ENCODE measurements at places on chromosomes 6 and 20.

- no peak for DNase-seq
Measured at GRCh38 chr6:143742070-143742954, 64.5 kb downstream of the PHACTR2 start.

- no peak for DNase-seq
Measured at GRCh38 chr6:133895573-133896343, 6.8 kb downstream of the TCF21 start.

- no peak for DNase-seq
Measured at GRCh38 chr6:129353067-129353466, 356.9 kb downstream of the ARHGAP18 start.

DNA sequence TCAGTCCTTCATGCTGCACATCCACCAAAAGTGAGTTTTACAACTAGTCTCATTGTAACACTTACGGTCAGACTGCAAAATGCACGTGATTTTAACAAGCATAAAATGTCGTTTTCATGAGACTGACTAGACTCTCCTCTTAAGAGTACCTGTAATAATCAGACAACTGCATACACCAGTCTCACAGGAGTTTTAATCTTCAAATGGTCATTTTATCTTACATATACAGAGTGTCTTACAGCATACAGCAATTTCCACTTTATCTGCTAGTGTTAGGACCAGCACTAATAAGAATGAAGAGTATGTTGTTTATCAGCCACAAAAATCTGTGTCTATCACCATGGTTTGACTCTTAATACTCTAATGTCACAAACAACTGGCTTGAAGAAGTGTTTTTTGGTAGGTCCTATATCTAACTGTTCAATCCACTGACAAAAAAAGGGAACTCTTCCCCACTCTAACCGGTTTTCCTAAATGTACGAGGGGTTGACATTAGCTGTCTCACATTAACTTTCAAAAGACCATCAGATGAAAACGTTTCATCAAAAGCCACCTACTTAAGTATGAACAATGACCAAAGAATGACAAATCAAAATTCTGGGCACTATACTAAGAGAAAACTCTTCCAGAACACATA is 1.5 kb upstream of the ASF1A start:
- DNase-seq: no peak

DNA sequence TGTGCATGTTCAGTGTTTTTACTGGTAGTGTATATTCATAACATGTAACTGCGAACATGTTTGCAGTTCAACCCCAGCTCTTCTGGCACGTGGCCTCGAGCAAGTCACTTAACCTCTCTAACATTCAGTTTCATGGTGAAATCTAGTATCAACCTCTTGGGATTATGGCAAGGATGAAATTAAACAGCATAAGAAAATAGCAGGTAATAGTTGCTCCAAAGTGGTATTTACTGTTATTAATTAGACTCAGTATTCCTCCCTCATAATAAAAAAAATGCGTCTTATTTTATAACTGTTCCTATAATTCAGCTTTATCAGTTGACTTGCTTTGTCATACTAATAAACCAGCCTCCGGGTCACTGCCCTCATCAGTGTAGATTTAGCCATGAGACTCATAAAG is 15.0 kb downstream of the FAM184A start:
- DNase-seq: no peak

- no peak for DNase-seq
Measured at GRCh38 chr6:41658636-41659035, 20.4 kb downstream of the MDFI start.

GRCh38 chr6:34616227-34616585 is 60.1 kb upstream of the SPDEF start:
- no peak for DNase-seq

GRCh38 chr6:68134796-68135195 is 500.3 kb upstream of the ADGRB3 start:
- DNase-seq: no peak

DNA sequence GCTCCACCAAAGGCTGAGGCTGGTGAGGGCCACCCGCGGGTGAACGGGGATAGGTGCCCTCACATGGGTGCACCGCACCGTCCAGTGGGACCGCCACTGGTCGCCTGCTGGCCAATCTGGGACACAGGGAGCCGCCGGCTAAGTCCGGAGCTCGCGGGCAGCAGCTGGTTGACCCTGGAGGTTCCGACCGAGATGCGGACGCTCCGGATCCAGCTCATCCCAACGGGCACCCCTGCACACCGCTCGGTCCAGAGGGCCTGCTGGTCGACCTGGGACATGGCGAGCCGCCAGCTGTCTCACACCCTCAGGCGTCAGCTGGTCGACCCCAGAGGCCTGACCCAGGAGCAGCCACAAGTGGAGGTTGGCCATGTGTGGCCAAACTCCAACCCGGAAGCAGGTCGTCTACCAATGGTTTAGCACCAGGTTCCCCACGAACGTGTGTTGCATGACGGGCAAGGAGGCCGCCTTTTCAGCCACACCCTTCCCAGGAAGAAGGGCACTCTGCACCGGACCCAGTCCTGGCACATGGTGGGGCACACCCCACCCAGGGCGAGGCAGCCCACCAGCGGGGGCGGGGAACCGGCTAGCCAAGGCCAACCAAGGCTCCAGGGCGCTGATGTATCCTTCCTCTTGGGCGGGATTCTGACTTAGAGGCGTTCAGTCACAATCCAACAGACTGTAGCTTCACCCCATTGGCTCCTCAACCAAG is 746.0 kb upstream of the DEFB115 start:
- DNase-seq: no peak

DNA sequence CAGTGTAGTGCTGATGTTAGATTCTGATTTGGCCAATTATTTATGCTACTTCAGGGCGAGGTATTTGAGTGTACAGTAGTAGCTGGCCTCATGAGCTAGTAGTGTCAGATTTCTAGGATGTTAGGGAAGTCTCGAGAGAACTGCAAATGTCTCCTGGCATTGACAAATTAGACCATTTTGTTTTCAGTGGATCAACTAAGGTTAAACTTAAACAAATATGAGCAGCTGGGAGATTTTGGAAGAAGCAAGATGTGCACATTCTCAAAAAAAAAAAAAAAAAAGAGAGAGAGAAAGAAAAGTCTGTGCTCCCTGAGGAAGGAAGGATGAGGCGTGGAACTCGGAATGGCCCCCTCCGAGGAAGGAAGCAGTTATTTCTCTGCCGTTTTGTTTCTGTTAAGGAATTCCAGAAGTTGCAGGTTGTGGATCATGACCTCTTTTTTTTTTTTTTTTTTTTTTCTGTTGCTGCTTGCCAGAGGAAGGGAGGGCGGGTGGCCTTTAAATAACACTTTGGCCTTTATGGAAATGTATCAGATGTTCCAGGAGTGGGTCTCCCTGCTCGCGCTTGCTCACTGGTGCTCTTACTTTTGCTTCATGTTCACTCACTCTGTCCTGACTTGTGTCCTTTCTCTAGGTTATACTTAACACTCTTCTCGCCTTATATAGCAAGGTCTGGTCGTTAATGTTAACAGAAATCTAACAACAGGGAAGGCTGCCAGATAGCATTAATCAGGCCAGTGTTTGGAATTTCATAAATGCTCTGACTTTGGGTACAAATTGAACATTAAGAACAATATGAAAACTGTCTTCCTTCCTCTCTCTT is 124.4 kb downstream of the TCP11 start:
- no peak for DNase-seq

DNA sequence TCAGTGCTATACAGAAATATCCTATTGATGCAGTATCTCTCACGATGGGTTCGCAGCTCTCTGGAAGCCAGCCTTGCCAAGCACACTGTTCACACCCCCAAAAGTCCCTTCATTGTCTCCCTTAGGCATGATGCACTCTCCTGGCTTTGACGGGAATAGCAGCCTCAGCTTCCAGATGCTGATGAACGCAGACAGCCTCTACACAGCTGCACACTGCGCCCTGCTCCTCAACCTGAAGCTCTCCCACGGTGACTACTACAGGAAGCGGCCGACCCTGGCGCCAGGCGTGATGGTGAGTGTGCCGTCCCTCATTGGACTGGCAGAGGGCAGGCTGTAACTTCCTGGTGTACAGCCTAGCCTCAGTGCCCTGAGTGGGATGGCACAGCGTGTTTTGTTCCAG is 60.0 kb upstream of the PBOV1 start:
- DNase-seq: no peak

DNA sequence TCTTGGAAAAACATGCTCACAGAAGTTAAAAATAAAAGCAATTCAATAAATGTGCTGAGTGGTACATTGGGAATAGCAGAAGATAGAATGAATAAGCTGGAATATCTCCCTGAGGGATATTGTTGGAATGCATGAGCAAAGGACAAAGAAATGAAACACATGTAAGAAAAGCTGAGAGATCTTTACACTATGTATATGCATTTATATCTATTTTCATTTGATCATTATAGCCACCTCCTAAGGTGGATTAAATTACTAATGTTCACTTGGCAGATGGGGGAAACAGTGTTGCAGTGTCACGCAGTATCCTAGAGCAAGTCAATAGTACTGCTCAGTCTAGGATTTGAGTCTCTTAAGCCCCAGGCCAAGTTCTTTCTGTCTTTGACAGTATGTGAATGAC is 542.0 kb upstream of the MARCKS start:
- no peak for DNase-seq

- DNase-seq: no peak
Measured at GRCh38 chr20:20085071-20085470, 32.7 kb downstream of the CFAP61 start.

DNA sequence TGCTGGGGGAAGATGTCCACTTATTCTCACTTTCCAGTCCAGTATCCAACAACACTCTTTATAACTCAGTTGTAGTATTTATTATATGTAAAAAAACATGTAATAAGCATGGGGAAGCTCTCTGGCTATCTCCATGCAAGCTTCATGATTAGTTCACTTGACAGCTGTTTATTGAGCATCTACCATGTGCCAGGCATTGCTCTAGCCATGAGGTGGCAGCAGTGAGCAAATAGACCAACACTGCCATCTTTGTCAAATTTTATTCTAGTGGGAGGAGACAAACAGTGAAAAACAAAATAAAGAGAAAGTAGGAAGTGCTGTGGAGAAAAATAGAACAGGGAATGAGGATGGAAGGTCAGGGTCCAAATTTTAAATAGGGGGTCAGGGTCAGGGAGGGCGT is 131.8 kb downstream of the CFAP61 start:
- no peak for DNase-seq

DNA sequence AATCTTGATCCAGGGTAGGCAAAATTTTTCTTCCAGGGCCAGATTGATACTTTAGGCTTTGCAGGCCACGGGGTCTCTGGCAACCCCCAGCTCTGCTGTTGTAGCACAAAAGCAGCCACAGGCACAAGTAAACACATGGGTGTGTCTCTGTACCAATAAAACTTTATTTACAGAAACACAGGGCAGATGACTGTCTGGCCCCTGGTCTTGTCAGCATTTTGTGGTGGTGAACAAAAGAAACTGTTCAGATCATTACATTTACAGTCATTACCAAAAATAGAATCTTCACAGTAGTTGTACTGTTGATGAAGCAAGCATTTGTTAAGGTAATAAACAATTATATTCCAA is 45.0 kb upstream of the KIF25 start:
- no peak for DNase-seq

DNA sequence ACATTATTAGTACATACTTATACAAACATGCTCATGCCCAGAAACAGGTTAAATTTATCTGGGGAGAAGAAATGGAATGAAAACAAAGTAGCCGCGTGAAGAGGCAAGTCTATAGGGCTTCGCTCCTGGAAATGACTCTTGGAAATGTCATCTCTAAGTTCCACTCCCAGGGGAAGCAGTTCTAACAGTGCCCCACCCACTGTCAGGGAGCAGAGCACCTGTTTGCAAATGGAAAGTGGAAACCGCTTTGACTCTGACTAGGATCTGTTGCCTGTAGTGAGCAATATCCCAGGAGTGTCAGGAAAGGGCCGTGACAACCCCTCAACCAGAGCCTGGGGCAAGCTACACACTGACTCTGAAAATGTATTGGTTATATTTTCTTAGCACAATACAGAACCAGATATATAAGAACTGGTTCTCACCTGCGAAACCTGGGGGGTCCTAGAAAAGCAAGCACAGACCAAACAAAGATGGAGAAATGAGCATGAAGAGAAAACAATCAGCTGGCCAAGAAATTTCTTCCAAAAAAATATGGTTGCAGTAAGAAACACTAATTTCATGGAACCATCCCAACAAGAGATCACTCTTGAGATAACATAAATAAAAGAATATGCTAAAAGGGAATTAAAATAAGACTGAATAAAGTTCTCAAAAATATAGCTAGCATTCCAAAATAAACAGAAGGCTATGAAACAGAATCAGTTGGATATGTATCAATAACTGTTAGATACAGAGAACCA is 47.5 kb upstream of the CRISP1 start:
- no peak for DNase-seq

- no peak for DNase-seq
Measured at GRCh38 chr20:1874450-1875182, 20.6 kb upstream of the SIRPA start.

Measured in stimulated activated CD8-positive, alpha-beta memory T cell treated with anti-CD3 and anti-CD28 coated beads, Interleukin-15, amount 100 ng/mL, for 1 hour (primary cell).